Inflammatory macrophage (primary cell): ENCODE measurements at places on chromosomes 16 and 17.

DNA sequence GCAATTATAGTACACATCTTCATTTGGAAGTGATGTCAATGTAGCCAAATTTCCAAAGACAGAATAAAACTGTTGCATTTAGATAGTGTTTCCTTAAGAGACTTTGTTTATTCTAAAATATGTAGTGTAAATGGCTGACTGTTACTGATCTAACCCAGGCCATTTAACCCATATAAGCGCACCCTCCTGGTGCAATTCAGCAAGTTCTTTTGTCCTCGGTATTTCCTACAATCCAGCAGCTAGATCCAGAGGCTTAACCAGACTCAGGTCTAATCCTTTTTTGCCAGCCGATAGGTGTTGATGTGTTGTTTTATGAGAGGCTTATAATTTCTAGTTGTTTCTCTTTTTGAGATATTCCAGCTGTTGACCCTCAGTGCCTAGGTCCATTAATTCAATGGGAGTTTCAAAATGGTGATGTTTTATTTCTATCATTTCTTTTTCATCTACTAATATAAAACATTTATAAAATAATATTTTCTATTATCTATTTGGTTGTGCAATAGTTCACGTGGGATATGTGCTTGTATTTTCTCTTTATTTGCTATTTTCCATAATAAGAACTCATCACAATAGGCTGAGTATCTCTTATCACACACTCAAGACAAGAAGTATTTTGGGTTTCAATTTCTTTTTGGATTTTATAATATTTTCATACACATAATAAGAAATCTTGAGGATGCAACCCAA lies 14.5 kb downstream of the ABCA9 start:
- DNase-seq, result no peak

GRCh38 chr16:88830258-88830657 lies 18.5 kb upstream of the APRT start:
- no peak for DNase-seq

DNA sequence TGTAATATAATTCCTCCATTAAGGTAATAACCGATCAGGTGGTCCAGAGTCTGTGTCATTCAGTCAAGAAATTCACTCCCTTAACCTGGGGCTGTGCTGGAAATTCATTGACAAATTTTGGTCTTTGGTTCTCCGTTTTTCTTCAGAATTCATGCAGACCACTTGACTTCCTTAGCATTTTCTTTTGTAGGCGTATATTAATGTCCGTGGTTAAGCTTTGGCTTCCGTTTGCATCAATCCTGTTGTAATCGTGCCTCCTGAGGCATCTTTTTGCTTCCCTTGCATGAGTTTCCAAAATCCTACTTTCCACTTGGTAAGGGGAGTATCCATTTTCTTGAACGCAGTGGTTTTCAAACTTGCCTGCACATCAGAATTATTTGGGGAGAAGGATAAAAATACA lies 9.0 kb downstream of the LRRC37B start:
- DNase-seq, result peak; percentile 66

DNA sequence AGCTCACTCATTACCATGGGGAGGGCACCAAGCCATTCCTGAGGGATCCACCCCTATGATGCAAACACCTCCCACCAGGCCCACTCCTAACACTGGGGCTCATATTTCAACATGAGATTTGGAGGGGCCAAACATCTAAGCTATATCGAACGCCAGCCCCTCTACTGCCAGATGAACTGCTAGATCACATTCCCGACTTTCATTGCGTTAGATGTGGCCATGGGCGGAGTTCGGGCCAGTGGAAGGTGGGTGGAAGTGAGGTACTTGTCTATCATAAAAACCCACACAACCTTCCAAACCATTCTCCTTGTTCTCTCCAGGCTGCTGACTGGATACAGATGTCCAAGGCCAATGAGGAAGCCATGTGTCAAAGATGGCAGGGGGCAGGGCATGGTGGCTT lies 27.0 kb upstream of the ANKRD40CL start:
- no peak for DNase-seq

DNA sequence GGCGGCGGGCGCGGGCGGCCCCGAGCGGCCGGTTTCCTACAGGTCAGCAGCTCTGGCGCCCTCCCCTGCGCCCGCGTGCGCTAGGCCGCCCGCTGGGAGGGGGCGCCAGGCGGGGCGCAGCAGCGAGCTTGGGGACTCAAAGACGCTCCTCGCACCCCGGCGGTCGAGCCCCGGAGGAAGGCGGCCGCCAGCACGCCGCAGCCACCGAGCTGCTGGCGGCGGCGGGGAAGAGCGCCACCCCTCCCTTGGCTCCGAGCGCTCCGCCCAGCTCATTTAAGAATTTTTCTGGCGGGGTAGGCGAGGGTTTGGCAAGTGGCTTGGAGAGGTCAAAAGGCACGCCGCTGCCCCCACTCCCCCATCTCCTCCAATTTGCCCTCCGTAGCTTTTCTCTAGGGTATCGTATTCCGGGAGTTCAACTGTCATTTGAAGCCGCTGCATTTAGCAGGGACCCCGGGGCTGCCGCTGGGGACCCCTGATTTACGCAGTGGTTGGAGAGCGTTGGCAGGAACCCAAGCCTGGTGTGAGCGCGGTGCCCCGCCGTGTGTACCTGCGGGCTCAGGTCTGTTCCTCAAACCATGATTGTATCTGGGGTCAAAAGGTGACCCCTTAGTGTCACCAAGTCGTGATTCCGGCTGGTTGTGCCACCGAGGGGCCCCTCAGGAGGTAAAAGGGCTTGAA lies 59.5 kb upstream of the GSE1 start:
- DNase-seq, result peak; percentile 75

DNA sequence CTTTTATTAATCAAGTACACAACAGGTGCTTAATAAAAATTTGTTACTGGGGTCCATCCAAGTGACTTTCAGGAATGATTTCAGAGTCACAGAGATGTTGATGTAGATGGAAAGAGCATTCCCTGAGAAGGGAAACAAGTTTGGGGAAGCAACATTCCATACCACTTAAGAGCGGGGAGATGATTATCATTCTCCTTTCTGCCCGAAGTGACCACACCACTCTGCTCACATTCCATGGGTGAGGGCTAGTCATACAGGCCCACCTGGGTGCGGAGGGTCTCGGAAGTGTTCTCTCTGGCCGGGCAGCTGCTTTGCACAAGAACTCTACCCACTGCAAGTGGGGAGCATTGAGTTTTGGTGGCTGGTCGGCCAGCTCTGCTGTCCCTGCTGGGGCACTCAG lies 231.4 kb downstream of the SNX29 start:
- DNase-seq, result no peak

DNA sequence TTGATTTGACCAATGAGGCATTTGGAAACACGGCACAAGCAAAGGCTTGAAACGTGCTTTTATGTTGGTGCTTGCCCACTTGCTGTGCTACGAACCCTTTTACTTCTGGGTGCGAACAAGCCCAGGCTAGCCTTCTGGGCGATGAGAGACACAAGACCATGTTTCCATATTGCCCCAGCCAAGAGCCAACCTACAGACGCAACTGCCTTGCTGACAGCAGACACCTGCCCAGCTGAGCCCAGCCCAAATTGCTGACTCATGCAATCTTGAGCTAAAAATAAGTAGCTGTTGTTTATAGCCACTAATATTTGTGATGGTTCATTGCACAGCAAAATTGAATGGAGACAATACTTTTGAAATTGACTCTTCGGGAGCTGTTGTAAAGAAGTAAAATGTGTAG lies 464.5 kb downstream of the WWOX start:
- no peak for DNase-seq

DNA sequence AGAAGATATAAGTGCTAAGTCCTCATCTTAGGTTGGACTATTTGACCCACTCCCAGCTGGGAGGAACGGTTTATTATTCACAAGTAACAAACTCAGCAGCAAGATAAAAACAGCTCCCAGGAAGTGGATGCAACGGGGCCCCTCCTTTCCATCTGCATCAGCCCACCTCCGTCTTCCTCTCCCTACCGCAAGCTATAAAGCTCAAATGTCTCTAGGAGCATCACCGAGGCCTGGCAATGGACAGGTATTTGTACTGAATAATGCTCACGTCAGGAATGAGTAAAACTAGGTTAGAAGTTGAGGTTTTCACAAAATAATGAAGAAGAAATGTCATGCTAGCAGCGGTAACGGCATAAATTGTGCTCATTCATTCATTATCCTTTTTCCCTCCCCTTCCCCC lies 408.7 kb upstream of the PSMD7 start:
- DNase-seq, result no peak

DNA sequence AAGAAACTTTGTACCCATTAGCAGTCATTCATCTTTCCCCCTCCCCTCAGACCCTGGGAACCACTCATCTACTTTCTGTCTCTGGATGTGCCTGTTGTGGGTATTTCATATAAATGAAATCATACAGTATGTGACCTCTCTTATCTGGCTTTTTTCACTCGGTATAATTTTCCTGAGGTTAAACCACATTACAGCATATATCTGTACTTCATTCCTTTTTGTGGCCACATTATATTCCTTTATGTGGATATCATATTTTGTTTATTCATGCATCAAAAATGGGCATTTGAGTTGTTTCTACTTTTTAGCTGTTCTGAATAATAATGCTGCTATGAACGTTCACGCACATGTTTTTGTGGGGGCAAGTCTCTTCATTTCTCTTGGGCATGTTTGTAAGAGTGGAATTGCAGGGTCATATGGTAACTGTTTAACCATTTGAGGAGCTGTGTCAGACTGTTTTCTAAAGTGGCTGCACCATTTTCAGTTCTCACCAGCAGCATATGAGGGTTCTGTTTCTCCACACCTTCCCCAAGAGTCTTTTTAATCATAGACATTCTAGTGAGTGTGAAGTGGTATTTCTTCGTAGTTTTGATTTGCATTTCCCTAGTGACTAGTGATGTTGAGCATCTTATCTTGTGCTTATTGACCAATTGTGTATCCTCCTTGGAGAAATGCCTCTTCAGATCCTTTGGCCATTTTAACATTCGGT lies 3.8 kb downstream of the SNX29 start:
- no peak for DNase-seq

- no peak for DNase-seq
These were observed 126.0 kb upstream of the SDK2 start for GRCh38 chr17:73770115-73770848.

DNA sequence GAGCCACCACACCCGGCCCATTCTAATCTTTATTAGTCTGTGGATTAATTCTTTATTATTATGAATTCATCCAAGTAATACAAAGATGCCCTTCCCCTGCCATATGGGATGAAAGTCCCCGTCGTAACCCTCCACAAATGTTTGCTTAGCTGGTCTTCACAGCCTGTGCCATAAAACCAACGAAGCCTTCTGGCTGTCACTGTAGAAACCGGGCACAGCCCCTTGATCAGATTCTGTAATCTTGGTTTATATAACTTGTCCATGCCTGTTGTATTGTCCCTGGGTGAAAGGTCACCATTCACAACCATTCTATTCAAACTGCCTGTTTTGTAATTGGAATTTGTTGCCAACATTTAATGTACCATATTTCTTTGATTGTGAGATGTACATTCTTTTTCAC lies 66.5 kb downstream of the ATP2C2 start:
- DNase-seq, result no peak

- DNase-seq, result peak; percentile 51
These were observed 97.3 kb downstream of the ANKRD11 start for GRCh38 chr16:89392881-89393737.

GRCh38 chr17:15237106-15237425 lies 28.1 kb downstream of the PMP22 start:
- no peak for DNase-seq

- no peak for DNase-seq
These were observed at the start of gene TNK1 for GRCh38 chr17:7380855-7381683. TSS of gene TNK1 (plus strand) at chr17:7381089. CDS start at chr17:7382927, 1,838 bp downstream.

DNA sequence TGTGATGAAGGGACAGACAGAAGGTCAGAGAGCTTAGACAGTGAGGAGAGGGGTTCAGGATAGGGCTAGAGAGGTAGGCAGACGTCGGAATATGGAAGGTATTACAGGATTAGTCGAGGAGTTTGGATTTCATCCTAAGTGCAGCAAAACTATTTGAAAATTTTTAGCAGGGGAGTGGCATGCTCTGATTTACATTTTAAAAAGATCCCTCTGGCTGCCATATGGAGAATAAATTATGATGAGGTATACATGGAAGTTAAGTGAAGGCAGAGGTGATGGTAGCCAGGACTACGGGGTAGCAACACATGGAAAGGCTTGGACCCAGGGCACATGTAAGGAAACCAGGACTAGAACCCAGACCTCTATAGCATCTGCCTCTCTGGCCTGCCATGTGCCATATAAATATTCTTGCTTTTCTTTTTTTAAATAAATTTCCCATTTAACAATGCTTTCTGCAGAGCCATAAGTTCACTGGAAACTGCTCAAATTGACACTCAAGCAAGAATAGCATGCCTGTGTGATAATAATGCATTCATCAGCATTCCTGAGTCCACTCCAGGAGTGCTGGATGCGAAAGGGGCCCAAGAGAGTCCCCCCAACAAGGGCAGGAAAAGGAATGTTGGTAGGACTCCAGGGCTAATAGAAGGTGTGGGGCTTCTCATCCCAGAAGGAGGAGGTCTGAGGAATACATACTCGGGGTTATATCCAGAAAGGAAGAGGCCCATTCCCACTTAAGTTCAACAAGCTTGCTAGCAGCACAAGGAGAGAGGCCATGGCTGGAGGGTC lies 78.2 kb downstream of the HLF start:
- no peak for DNase-seq

DNA sequence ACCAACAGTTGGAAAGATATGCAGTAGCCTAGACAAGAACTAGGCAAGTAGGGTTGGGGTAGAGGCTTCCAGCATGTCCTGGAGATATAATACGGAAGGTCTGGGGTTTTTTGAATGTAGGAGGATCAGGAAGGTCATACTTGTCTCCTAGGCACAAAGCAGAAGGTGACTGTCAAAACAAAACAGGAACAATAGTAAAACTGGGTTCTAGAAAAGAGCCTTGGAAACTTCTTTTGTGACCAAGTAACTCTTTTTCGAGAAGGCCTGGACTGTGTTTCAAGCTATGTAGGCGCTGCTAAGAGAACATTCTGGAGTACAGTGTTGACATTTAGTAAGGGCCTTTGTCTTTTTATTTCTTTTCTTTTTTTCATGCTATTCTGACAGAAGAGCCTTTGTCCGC lies 26.9 kb upstream of the TENT4B start:
- DNase-seq, result peak; percentile 24

- no peak for DNase-seq
These were observed 23.8 kb upstream of the ARHGAP44 start for GRCh38 chr17:12765548-12765947.

DNA sequence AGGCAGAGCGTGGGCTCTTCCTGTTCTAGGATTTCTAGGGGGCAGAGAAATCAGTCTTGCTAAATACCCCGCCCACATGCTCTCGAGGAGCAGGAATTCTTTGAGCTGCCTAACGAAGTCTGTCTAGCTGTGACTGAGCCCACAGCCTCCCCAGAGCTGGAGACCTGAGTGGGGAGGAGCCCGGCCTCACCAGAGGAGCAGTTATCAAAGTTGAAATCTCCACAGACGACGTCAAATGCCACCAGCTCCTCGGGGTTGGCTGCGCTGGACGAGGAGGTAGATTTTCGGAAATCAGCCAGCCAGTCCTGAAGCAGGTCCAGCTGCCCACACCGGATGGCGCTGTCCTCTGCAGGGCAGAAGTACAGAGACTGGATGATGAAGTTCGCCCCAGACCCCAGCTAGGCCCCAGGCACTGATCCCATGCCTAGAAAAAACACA lies 53.8 kb downstream of the PRMT7 start:
- DNase-seq, result peak; percentile 75

DNA sequence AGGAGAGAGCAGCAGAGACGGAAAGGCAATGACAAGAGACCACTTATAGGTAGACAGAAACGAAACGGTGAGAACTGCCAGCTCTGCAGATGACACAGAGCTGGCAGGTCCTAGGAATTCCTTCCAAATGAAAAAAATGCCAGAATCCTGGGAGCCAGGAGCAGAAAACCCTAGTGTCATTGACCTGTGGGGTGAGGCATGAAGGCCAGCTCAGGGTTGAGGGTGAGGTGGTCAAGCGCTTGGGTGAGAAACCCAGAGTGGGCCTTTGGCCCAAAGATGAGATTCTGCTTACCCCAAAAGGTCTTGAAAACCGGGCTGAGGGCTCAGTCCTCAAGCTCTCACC lies 9.2 kb downstream of the HIC1 start:
- no peak for DNase-seq
